ENCODE measurements at places on chromosomes 5 and 9.

DNA sequence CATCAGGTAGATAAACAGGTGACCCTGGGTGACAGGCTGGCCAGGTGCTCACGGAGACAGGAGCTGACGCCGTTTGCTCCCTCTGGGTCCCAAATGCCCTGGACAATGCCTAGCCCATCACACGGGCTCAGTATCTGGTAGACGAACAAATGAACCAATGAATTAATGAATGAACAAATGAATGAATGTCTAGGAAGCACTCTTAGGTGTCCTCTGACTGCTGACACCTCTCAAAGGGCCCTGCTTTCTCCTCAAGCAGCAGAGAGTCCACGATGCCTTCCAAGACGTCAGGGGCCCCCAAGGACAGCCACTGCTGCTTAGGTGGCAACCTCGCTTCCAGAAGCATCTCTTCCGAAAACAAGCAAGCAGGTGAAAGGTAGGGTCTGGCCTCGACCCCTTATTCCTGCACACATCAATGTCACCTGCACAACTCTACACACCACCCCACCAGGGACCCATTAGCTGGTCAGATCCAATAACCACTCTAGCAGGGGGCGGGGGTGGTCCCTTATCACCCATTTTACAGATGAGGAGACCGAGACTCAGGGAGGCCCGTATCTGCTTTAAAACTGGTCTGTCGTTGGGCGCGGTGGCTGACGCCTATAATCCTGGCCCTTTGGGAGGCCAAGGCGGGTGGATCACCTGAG lies 45.2 kb downstream of the VAV2 start:
- no peak for DNase-seq
- no peaks in the 10 kb centered on the region for H3K4me1 ChIP-seq
- H3K27ac ChIP-seq: no peak overlapping the region

DNA sequence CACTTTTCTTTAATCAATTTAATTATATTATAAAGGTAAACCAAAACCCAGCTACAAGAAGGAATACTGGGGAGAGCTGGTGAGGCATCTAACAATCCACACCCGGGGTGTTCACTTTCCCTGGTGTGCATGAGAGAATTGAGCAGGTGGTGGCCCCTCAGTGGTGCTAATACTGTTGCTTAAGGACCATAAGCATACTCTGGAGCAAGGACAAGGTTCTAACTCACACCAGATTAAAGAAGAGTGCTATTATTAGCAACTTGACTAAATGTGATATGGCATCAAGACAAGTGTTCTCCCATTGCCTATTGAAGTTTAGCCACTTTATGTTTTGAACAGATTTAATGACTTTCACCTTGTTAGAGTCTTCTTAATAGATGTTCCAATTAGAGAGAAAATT lies 8.8 kb downstream of the RGS7BP start:
- H3K27ac ChIP-seq: no peak overlapping the region
- no peaks in the 10 kb centered on the region for H3K4me1 ChIP-seq
- H3K27me3 ChIP-seq: peaks cover 13% of the 10 kb centered on the region

GRCh38 chr5:33379757-33380156 lies 61.0 kb upstream of the TARS1 start:
- no peaks in the 10 kb centered on the region for H3K4me1 ChIP-seq
- H3K27ac ChIP-seq: no peak overlapping the region
- no peaks in the 10 kb centered on the region for H3K36me3 ChIP-seq
- no peak overlapping the region for H3K4me3 ChIP-seq
- no peak for DNase-seq
- H3K27me3 ChIP-seq: no peaks in the 10 kb centered on the region

GRCh38 chr9:124322618-124323432 lies 65.1 kb downstream of the NEK6 start:
- no peak overlapping the region for H3K27ac ChIP-seq
- H3K27me3 ChIP-seq: no peaks in the 10 kb centered on the region
- H3K4me1 ChIP-seq: peaks cover 15% of the 10 kb centered on the region
- no peak overlapping the region for H3K4me3 ChIP-seq

Measured in T-helper 17 cell (primary cell).